ENCODE measurements at places on chromosomes 2 and 18.

DNA sequence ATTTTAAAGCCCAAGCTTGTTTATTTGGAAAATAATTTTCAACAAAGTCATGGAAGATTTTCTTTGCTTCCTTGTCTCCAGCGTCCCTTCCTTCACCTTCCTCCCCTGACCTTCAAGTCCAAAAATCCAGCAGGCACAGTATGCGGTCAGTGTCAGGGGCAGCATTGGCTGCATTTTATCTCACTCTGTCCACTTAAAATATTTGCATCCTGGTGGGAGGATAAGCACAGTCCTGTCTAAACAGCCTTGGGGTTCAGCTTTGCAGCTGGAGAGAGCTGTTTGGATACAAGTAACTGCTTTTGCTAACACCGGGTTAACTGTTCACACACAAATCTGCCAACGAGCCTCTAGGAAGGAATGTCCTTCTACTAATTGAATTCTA lies 318.1 kb downstream of the PDE11A start:
- DNase-seq = no peak

- DNase-seq = no peak
Observed at GRCh38 chr2:143802871-143803650, 673.8 kb downstream of the ARHGAP15 start.

DNA sequence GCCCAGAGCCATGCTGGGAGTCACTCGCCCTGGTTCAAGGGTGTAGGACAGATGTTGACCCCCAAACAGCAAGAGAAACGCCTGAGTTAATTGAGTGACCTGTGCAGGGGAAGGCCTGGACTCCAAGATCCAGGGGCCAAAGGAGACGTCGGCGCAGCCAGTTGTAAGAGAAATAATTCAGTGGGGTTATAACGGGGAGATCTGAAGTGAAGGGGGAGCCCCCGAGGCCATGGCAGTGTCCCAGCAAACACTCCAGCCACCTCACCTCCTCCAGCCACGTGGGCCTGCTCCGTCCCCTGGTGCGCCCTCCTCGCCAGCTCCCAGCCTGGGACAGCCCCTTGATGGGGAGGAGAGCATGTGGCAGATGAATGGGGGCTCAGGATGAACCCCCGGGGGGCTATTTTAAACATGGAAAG lies 130.7 kb upstream of the GPC1 start:
- DNase-seq = no peak

DNA sequence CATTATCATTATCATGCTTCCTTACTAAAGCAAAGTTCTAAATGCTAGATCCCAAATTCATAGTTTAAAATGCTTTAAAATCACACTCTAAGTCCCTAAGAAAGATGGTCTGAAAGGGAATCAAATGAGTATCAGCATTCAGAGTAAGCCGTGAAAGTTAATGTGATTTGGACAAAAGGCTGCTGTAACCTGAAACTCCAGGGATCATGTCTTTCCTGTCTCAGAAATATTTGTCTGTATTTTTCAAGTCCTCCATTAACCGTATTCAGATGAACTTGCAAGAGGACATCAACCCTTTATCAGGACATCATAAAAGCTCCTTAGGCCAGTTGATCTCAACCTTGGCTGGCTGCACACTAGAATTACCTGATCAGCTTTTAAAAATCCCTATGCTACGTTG lies 324.3 kb upstream of the PKDCC start:
- DNase-seq = no peak

DNA sequence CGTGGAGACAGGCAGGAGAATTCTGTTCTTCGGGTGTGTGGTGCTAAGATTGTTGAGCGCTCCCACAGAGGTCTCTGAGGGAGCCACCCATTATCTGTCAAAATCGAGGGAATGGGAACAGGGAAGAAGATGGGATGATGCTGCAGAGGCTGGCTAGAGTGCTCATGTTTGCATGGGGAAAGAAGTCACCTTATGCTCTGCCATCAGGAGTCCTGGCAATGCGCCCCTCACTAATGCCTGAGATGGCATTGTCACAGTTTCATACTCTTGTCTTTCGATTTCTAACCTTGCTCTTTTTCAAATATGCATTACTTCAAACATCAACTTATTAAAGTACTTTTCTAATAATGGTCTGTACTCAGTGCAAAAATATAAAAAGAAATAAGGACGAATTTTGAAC lies 463.3 kb upstream of the CELF4 start:
- DNase-seq = no peak

GRCh38 chr2:226694149-226694548 lies 105.5 kb downstream of the IRS1 start:
- DNase-seq = no peak

- DNase-seq = no peak
Observed at GRCh38 chr2:177881008-177881747, 191.4 kb downstream of the PDE11A start.

DNA sequence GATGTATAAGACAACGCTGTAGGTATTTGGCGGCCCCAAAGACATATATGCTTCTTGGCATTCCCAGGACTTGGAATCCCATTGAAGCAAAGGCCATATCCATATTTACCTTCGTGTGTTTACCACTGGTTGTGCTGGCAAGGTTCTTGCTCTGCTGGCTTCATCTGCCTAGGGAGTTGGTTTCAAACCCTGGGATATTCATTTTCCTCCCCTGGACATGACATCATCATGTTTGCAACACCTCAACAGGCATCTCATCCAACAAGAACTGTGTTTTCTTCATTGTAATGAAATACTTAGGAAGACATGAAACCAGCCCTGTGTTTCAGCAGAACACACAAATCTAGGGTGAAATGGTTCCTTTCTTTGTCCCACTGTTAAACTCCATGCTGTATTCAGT lies 77.9 kb upstream of the PHLPP1 start:
- no peak for DNase-seq

- DNase-seq = no peak
Observed at GRCh38 chr2:240412211-240412861, 23.1 kb upstream of the GPC1 start.

DNA sequence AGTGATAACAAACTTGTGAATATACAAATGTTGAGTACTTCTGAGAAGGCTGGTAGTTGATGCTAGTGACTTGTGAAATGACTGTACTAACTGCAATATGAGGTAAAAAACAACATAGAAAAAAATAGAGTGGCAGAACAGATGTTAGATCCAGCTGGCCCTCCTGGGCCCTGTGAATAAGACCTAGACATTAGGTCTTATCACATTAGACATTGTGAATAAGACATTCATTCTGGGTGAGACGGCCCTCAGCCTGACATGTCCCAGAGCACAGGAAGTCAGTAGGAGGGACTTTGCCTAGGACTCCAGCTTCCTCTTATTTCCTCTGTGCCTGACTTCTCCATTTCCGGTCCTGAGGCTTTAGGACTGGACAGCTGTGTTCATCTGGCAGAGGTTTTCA lies 22.9 kb downstream of the DOK1 start:
- no peak for DNase-seq

DNA sequence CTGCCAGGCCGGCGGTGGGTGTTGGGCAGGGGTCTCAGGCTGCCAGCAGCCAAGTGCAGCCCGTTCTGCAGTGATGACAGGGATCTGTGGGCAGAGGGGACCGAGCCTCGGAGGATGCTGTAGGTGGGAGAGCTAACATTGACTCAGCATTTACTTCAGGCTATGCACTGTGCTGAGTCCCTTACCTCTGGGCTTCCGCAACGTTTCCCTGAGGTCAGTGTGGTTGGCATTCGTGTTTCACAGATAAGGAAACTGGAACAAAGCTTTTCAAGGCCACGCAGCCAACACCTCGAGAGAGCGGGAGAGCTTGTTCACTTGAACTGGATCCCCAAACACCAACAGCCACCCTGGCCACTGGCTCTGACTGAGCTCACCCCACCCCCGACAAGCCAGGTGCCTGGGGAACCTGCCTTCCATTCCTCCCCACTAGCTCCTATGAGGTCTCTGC lies 839 bp upstream of the GPR148 start:
- DNase-seq = no peak

GRCh38 chr2:236063994-236064393 lies 104.2 kb downstream of the GBX2 start:
- no peak for DNase-seq

DNA sequence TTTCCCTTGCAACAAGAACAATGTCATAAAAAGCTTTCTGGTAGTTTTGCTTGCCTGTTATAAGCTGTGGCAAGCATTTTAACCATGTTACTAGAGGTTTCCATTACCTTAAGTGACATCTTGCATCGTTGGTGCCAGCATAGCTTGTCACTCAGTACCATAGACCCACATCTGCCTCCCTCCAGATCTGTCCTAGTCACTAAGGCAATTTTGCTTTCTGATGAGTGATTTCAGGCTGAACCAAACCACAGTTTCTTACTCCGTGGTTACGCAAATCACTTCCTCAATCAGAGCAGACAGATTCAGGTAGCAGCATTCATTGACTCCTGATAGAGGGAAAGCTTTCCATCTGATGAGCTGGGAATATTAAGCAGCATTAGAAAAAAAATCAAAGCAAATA lies 1057.5 kb upstream of the FAM98A start:
- no peak for DNase-seq

DNA sequence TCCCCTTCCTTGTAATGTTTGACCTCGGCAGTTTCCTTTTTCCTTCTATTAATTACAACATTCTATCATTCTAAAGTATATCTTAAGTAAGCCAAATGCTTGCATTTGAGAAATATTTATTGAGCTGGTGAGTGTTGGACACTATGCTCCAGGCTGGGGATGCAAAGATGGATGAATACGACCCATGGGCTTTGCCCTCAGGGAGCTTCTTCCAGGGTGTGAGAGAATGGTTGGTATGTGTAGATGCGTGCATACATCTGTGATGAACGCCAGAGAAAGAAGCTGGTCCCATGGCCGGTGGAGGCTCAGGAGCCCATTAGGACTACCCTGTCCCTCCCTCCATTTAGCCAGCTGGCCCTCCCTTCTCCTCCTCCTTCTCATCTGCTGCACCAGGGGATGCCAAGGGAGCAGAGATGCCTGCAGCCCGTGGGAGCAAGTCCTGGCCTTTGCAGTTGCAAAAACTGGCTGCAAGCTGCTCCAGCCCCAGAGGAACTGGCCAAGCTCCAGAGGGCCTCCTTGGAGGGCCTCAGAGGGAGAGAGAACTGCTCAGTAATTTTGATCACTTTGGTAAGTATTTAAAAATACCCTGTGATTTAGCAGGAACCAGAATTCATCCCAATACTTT lies 65.7 kb upstream of the FOSL2 start:
- no peak for DNase-seq

GRCh38 chr18:76822506-76823160 lies at the start of gene ZNF236:
TSS of gene ZNF236 (plus strand) at chr18:76822557. CDS start at chr18:76822608, 51 bp downstream.
- peak; percentile 58 for DNase-seq

- peak; percentile 53 for DNase-seq
Observed at GRCh38 chr2:230899786-230900185, 25.3 kb downstream of the GPR55 start.

DNA sequence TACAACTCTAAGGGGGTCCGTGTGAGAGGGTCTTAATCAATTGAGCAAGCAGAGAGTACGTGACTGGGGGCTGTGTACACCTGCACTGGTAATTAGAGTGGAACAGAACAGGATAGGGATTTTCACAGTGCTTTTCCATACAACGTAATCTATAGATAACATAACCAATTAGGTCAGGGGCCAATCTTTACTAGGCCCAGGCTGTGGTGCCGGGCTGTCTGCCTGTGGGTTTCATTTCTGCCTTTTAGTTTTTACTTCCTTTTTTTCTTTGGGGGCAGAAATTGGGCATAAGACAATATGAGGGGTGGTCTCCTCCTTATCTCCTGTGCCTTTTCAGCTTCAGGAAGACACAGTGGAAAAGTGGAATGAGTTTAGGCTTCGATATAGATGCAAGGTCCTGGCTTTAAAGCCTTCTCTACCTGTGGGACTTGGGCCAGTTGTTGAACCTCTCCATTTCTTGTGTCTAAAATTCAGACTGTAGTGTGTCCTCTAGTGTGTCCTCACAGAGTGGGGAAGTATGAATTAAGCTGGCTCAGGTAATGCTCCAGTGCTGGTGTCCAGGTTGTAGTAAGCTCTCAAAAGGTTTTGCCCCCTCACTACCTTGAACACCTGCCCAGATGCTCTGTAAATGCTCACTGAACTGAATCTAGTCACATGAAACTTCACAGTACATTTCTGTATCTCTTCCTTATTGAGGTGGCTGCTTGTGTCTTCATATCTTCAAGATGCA lies 422.8 kb downstream of the SETBP1 start:
- DNase-seq = no peak

- no peak for DNase-seq
Observed at GRCh38 chr2:238685713-238686112, 162.2 kb upstream of the TWIST2 start.

DNA sequence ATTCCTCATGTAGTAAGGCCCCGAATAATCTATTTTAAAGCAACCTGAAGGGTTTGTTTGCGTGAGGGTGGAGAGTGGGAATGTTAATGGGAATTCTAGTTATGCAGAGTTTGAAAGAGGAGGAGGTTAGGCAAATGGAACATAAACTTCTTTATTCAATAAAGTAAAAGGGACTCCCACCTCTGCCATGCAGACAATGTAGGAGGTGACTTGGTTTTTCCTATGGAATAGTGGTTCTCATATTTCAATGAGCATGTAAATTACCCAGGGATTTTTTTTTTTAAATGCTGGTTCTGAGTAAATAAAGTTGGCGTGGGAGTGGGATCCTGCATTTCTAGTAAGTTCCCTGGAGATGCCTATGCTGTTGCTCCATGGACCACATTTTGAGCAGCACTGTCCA lies 367.9 kb downstream of the THSD7B start:
- DNase-seq = no peak

DNA sequence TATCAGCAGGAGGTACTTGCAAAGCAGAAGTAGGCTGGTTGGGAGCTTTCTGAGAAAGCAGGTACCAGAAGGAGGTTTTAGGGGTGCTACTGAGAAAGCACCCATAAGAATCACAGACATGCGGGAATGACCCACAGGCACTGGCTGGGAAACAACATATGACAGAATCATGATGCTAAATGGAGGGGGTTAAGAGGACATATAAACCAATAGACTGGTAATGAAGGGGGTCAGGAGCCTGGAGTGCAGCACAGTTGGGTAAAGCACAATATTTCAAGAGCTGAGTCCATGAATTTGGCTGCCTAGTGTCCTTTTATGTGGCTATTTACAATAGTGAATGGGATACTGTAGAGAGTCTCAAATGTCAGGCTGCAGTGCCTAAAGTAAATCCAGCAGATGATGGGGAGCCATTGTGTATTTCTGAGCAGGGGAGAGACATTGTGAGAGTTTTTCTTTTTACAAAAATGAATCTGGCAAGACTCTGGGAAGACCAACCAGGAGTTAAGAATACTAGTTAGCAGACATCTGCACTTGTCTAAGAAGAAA lies 27.6 kb upstream of the GMCL1 start:
- no peak for DNase-seq

DNA sequence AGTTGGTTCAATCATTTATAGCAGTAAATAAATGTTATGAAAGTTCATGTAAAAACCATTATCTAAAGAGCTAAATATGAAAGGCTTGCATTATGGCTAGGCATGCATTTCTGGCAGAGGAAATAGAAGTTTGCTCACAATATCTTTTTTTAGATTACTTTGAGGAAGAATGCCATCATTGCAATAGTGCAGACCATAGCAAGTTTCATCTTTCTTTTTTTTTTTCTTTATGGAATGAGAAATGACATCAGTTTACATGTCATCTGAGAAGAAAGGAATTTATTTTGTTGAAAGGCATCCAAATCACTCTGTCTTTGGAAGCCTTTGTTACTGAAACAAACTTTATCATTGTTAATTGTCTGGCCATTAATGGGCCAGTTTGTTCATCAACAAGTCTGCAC lies 74.5 kb upstream of the NCKAP5 start:
- DNase-seq = no peak

- DNase-seq = no peak
Observed at GRCh38 chr2:191565120-191565519, 112.8 kb upstream of the NABP1 start.

GRCh38 chr2:135052997-135053474 lies 944 bp downstream of the RAB3GAP1 start:
- peak; percentile 16 for DNase-seq

Measured in activated T-cell treated with anti-CD3 and anti-CD28 coated beads for 24 hours (primary cell).